ENCODE measurements at places on chromosomes 5 and 9.
A peak's percentile ranks its signal among the peaks of the same experiment; 100 is the strongest.

DNA sequence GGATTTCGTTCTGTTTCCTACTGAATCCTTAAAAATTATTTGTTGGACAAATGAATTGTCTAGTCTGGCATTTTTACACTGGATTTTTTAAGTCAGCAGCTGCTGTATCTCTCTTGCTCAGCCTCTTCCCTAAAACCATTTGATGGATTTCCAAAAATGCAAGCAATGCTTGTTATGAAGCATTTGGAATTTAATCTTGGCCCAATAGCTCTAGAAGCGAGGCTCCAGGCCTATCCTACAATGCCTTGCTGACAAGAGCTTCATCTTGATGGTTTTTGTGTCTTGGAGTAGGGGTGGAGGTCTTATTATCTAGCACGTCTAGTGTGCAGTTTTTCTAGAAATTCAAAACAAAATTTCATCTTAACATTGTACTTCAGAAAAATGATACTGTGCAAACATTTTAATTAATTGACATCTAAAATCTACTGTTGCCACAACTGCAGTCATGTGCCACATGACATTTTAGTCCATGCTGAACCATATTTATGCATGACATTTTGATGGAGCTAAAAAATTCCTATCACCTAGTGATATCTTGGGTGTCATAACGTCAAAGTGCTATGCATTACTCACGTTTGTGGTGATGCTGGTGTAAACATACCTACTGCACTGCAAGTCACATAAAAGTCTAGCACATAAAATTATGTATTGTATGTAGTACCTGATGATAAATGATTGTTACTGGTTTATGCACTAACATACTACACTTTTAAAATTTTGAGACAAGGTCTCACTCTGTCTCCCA, 5.9 kb upstream of the RAD23B start:
- no peak for DNase-seq

GRCh38 chr5:35939639-35940038, 1.2 kb upstream of the CAPSL start:
- DNase-seq: no peak

DNA sequence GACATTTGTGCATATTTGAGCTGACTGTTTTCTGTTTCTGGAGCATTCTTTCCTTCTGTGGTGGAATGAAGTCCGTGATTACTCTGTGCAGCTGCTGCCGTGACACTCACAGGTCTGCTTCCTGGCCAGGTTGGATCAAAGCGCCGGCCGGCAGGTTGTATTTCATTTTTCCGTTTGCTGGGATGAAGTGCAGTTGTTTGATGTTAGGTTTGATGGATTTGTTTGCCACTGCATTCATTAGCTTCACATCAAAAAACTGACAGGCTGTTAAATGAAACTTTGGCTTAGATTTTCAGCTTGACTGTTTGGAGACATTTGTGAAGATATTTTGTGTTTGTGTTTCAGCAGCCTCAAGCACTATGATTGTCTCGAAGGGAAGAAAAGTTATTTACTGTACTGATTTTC, 140.1 kb downstream of the KDM4C start:
- no peak for DNase-seq

DNA sequence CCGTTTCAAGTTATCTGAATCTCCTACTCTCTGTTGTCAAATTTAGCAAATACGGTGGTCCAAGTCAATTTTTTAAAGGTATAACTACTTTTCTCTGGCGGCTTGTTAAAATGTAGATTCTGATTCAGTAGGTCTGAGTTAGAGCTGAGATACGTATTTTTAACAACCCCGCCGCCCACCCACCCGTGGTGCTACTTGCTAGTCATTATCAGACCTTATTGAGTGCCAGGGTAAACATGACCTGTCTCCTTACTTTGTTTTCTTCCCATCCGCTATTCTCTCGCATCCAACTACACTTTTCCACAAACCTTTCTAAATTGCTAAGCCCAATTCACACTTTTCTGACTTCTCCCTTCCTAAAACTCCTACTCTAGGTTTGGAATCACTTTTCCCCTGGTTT, 694 bp upstream of the PLAA start:
- DNase-seq: no peak

DNA sequence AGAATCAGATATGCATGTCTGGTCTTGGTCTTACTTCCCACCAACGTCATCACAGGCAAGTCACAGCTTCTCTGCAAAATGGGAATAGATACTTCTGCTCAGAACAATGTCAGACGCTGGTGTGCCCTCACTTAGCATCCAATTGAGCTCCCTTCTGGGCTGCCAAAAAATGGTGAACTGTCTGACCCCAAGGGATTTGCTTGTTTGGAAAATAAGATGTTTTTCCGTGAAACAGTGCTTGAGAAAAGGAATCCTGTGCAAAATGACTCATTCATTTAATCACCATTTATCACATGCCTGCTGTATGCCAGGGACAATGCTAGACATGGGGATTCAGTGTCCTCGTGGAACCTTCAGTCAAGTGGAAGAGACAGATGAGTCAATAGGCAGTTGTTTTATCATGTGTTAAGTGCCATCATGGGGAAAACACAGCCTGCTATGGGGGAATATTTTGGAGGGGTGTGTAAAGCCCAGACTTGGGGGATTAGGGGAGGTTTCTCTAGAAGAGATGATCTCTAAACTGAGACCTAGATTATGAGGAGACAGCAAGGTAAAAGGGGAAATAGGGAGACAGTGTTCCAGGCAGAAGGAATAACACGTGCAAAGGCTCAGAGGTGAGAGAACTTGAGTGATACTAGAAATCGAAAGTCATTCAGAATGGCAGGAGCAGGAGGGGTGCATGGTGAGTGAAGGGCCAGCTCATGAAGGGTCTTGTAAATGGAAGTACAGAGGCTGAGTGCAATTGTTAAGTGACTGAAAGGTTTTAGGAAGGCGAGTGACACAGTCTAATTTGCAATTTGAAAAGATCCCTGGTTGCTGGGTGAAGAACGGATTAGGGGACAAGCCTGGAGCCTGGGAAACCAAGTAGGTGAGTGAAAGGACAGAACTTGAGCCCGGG, 3.9 kb downstream of the NIPAL4 start:
- no peak for DNase-seq

GRCh38 chr9:6304232-6304631, 23.9 kb upstream of the TPD52L3 start:
- no peak for DNase-seq

DNA sequence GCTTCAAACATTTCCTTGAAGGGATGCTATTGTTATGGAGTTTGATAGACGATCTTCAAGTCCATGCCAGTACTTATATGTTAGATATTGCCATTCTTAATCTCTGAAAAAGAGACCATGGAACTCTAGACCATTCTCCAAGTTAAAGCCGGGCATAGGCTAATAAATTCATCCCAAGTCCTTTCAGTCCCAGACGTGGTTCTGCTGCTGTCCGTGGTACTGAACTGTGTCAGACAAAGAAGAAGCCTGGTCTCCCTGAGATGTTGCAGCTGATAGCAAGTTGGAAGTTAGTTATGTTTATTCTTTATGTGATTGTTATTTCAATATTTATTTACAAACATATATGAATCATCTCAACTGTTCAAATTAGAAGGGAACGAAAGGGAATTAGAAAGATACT, 158.7 kb downstream of the NMUR2 start:
- DNase-seq: peak; percentile 67

DNA sequence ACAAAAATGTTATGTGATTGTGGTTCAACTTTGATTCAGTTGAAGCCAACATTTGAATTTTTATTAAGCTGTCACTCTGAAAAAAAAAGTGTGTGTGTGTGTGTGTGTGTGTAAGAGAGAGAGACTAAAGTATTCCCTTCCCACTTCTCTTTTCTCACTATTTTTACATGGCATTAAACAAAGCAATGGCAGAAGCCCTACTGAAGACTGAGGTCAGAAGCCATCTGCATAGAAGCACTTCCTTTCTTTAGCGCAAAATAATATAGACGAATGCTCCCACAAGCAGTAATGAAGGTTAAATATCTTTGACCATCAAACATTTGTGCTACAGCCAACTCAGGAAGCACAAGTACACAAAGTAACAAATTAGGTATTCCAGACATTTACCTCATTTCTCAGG, 540.5 kb downstream of the KCTD16 start:
- DNase-seq: no peak
